HEK293T (cell line): ENCODE measurements at places on chromosomes 5 and 9.

DNA sequence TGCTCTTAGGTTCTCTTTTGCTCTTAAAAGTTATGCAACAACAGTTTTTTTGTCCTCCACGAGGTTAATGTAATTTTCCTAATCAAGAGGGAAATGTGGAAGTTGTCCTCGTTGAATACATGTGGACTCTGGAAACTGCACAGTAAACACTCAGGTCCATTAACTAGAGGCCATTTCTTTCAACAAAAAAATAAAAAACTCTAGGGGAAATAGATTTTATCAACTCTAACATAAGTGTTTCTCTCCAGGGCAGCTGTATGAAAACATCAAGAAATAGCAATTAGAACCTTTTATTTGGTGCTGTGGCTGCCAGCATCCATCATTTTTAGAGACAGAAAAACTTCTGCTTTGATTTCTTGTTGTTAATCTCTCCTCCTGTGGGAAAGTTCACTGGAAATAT, 288.6 kb downstream of the ICE1 start:
- no peak for DNase-seq

DNA sequence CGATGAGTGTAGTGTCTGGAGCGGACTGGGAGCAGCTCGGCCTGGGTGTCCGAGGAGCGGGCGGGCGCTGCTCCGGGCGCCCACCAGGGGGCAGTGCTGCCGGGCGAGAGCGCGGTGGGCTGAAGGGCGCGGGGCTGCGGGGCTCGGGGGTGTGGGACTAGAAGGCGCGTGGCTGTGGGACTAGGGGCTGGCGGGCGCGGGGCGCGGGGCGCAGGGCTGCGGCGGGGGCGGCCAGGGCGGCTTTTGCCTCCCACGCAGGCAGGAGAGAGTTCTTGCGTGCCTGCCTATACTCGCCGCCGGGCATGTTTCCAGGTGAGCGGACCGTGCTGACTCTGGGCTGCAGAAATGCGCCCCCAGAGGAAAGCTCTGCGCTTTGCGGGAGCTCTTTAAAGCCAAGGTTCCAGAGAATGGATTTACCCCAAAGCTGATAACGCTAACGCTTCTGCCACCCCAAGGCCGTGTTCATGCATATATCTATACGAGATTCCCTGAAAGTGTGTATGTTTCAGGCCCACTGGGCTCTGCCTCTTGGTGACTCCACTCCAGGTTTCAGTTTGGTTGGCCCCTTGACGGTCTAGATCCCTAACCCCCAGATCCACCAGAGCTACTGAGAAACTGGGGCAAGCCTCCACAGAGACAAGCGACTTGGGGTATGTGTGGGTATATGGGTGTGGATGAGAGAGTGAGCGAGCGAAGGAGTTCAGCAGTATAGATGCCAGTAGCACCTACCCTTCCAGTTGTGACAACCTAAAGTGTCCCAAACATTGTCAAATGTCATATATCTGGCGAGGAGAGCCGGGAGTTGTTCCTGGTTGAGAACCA, 56.2 kb downstream of the ACER2 start:
- peak; percentile 93 for DNase-seq

- no peak for DNase-seq
These were observed 58.1 kb downstream of the ABCA1 start for GRCh38 chr9:104869811-104870210.

- no peak for DNase-seq
These were observed 480.9 kb downstream of the MTRR start for GRCh38 chr5:8349855-8350254.

GRCh38 chr5:78644741-78645300, 3.8 kb downstream of the LHFPL2 start:
- no peak for DNase-seq

DNA sequence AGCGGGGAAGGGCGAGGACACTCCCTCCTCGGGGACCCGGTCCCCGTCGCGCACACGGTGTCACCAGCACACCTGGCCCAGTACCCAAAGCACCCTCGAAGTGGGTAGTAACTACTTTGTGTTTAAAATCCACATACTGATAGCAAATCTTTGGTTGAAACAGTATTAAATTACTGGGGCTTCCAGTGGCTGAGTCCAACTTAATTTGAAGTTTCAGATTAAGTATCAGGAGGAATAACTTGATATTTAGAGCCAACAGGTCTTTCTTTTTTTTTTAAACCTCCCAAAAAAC, 615 bp downstream of the ATG10 start:
- DNase-seq = no peak

- no peak for DNase-seq
These were observed 41.7 kb downstream of the PIK3R1 start for GRCh38 chr5:68257210-68257609.
